Epithelial cell of proximal tubule (primary cell): ENCODE measurements at places on chromosomes 5 and 9.

- DNase-seq, result peak; percentile 15
Measured at GRCh38 chr5:180343110-180343830, 9.9 kb downstream of the GFPT2 start.

GRCh38 chr5:124631874-124632550, 114.4 kb downstream of the ZNF608 start:
- DNase-seq, result no peak

DNA sequence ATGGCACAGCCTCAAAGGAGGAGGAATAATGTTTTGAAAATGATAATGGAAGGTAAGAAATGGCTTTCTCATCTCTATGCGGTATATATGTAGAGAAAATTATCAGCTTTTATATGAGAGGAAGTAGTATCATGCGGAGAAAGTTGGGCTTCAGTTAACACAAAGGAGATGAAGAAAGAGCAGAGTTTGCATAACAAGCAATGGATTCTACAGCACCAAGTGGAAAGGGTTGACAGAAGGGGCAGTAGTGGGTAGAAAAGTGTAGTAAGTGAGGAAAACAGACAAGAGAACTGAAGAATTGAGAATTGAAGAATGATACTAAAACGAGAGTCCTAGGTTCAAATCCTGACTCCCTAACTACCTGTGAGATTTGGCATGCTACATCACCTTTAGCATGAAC, 51.0 kb downstream of the GNG10 start:
- DNase-seq, result no peak

GRCh38 chr9:93658184-93658925, 82.0 kb downstream of the PHF2 start:
- DNase-seq, result no peak

DNA sequence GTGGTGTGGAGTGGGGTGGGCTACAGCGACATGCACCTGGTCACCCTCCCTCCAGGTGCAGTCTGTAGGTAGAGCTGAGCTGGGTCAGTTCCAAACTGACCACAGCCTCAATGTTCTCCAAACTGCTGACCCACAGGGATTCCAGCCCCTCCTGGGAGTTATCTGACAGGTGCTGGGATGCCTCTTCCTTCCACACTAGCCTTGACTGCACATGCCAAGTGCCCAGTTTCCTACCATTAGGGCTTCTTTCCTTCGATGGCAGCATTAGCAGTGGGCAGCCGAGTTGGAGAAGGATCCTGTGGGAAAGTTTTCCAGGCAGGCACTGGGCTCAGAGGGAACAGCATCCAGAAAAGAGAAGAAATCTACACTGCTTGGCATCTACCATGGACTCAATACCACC, 64.0 kb upstream of the GABRP start:
- no peak for DNase-seq

DNA sequence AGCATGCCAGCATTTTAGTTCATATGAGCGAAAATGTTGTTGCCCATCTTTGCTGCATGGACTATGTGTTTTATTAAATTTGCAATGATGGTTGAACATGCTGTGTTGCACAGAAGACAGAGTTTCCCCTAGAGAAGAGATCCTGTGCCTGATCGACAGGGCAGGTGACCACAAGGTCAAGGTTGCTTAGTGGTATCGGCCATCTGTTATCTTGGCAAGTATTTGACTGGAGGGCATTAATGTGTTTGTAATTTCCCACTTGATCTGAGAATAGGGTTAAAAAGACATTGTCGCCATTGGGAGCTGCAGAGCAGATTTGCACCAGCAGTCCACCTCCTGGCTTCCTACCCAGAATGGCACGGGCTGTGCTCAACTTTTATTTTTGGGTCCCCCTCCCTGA, 1523.6 kb upstream of the WWC1 start:
- DNase-seq, result no peak

GRCh38 chr5:88820581-88820980, 62.4 kb downstream of the MEF2C start:
- no peak for DNase-seq

- no peak for DNase-seq
Measured at GRCh38 chr9:113895526-113895925, 19.4 kb downstream of the ZNF618 start.

GRCh38 chr5:112576298-112576925, 157.3 kb upstream of the EPB41L4A start:
- DNase-seq, result no peak

GRCh38 chr5:102796498-102796897, 41.4 kb downstream of the PAM start:
- DNase-seq, result no peak

GRCh38 chr5:34655354-34655991, 655 bp upstream of the RAI14 start:
- peak; percentile 85 for DNase-seq

DNA sequence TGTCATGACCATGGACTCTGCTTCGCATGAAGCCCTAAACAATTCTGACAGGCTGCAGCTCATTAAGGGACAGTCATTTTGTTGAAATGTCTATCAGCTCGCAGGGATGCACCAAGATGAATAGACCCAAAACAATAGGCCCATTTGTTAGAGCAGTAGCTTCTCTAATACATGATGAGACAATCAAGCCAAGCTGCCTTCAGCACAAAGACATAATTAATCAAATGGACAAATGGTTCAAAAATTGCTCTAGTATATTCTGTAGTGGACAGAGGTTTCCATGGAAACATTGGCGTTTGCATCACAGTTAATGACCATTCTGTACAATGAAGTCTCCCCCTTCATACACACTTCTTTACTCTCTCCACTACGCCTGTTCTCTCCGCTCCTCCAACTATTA, 274.6 kb downstream of the ANXA1 start:
- DNase-seq, result no peak

GRCh38 chr9:34701023-34701768, 8.7 kb downstream of the CCL21 start:
- no peak for DNase-seq

DNA sequence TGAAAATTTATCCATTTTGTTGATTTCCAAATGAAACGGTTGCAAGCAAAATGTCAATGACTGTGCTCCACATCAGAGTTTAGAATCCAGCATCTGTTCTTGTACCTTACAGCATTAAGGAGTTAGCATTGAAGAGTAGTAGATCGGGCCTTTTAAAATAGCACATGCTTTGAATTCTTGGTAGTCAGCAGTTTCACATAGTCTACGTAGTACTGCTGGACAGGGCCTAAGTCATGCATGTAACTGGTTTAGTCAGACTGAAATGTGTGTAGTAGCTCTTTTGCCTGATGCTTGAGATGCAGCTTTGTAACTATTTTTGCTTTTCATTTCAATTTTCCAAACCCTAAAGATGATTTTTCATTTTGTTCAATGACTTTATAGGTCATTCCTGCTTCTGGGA, 19.8 kb downstream of the LECT2 start:
- peak; percentile 35 for DNase-seq

- DNase-seq, result no peak
Measured at GRCh38 chr5:77960305-77960704, 184.2 kb upstream of the TBCA start.

- no peak for DNase-seq
Measured at GRCh38 chr5:176190886-176191755, 47.1 kb upstream of the SIMC1 start.

- DNase-seq, result no peak
Measured at GRCh38 chr5:18397891-18398290, 763.6 kb downstream of the TAF11L14 start.

GRCh38 chr5:137531266-137531665, 32.1 kb upstream of the SPOCK1 start:
- no peak for DNase-seq

DNA sequence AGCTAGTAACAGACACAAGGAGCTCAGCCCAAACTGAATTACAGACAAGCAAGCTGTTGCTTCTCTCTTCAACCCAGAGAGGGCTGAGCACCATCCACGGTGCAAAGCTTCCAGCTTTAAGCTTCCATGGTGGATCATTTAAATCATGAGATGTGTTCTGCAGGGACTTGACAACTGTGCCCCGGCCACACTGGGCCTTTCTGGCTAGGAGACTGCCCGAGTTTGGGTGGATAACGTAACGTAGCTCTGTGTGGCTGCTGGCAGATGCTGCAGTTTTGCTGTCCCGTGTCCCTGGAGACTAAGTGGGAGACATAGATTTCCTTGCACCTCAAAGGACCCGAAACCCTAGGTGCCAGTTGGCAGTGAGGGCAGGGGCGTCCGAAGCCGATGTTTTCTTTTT, 234.0 kb downstream of the IRX2 start:
- no peak for DNase-seq

GRCh38 chr5:151587796-151588555, 3.2 kb downstream of the FAT2 start:
- no peak for DNase-seq

- DNase-seq, result peak; percentile 27
Measured at GRCh38 chr9:93288891-93289883, 105.2 kb downstream of the WNK2 start.

GRCh38 chr5:157535042-157535865, 40.3 kb downstream of the ADAM19 start:
- DNase-seq, result no peak

DNA sequence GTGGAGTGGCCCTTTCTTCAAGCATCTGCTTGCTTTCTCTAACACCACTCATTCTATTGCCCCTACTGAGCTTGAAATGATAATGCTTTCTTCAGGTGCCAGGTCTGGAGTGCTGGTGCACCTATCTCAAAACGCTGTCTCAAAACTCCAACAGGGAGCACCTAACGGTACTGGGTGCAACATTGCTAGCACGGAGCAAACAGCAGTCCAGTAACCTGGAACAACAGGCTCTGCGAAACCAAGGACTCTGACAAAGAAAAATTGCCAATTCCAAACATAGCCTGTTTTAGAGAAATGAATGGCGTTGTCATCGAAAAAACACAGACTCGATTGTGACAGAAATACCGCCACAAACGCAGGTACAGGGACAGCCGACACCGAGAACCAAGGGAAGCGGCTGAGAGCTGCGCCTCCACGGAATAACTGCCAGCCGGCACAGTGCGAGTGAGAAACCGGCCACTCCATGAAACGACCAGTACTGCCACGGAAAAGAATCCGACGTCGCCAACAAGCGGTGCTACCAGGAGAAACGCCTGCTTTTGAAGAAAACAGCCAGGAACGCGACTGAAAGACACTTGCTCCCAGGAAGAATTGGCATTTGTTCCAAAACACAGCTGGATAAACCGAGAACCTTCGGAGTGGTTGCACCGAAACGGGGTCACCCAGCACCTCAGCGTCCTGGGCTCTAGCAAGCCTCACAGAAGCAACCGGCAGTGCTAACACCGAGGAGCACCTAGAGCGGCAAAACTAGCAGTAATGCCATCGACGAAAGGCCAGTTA, 3.1 kb downstream of the ANXA2R start:
- DNase-seq, result no peak

DNA sequence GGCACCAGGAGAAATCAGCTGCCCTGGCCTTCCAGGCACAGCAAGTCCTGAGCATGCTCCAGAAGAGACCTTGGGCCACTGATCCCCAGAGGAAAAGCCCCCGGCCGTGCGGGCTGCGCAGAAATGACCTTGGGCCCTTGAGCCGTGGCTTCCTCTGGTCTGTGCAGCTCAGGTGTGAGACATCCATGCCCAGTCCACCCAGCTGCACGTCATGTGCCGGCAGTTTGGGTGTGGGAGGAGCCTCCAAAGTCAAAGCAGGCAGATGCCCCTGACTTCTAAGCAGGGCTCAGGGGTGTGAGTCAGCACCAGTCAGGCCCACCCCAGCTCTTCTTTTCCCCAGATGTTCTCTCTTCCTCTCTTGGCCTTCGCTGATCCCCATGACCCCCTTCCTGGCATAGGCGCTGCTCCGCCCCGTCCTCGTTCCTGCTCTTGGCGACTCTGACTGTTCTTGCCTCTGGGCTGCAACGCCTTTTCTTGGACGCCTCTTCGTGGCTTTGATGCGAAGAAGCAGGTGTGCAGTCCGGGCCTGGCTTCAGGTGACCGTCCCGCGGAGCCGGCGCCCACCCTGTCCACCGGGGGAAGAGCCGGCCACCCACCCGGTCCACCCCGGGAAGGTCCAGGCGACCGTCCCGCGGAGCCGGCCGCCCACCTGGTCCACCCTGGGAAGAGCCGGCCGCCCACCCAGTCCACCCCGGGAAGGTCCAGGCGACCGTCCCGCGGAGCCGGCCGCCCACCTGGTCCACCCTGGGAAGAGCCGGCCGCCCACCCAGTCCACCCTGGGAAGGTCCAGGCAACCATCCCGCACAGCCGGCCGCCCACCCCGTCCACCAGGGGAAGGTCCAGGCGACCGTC, 5.9 kb upstream of the QSOX2 start:
- DNase-seq, result no peak

DNA sequence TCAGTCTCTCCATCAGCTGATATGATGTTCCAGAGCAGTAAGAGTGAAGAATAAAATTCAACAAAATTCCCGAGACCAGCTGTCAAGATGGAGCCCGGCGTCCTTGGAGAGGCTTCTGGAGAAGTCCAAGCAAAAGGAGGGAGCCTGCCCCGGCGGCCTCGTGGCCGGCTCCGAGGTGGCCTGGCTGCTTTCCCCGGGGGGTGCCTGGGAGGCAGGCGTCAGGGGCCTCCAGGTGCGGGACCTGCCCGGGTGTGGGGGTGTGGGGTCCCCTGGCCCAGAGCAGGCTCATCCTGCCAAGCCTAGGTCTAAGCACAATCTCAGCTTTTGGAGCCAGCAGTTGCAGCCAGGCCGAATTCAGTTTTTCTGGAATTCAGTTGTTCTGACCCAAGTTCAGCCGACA, 122.6 kb upstream of the IQGAP2 start:
- DNase-seq, result no peak

DNA sequence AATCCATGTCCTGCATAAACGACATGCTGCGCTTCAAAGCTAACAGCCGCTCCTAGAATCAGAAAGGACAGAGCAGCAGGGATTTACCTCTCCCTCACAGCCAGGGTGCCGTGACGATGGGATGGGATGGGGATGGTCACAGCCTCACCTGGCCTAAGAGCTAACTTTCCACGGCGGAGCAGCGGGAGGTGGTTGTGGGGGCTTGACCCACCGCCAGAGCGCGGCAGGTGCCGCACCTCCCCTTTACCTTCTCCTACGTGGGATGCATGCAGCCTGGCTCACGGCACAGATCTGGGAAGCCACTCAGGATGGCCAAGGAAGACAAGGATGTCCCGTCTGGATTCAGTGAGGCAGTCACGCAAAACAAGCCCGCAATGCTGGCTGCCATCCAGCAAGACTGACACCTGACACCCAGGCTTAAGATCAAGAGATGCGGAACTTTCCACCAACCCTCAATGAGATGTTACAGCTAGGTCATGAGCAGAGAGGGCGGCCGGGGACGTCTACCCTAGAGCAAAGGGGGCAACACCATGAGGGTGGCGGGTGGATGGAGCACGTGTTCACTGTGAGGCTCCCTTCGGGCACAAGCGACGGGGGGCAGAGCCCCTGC, 5.8 kb downstream of the BRD9 start:
- no peak for DNase-seq

GRCh38 chr9:76403352-76403751, 9.1 kb upstream of the RFK start:
- DNase-seq, result peak; percentile 31
